ENCODE measurements at places on chromosomes 2 and 18.

DNA sequence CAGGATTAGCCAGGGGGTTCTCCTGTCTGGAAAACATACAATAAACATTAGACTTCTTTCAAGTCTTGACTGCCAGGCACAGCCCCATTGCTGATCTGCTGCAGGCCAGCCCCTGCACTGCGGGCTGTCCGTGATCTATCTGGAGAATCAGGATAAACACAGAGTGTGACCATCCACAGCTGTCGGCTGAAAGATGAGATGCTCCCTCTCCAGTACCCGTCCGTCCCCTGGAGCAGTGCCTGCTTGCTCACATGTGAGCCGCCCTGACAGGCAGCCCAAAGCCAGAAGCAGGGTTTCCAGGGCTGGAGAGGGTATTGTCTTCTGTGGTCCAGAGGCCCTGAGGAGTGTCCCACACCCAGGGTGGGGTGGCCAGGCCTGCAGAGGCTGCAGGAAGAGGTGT is 46.1 kb upstream of the FOSL2 start:
- DNase-seq: no peak

DNA sequence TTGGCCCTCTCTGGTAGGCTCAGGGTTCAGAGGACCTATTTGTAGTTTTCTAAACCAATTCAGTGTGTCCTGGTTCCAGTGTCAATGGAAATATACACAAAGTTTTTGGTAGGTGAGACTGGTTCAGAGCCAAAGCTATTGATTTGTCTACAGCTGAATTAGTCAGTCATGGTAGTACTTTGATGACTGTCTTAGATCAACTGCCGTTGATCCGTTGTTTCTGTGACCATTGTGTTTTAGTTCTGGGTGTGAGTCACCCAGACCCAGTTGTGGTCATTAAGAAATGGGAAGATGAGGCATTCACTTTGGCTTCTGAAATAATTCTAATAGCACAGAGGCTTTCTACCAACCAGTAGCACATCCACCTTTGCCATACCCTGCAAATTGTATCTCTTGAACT is 16.0 kb upstream of the RPE start:
- DNase-seq: no peak

GRCh38 chr2:134647607-134648256 is 71.1 kb downstream of the TMEM163 start:
- no peak for DNase-seq

DNA sequence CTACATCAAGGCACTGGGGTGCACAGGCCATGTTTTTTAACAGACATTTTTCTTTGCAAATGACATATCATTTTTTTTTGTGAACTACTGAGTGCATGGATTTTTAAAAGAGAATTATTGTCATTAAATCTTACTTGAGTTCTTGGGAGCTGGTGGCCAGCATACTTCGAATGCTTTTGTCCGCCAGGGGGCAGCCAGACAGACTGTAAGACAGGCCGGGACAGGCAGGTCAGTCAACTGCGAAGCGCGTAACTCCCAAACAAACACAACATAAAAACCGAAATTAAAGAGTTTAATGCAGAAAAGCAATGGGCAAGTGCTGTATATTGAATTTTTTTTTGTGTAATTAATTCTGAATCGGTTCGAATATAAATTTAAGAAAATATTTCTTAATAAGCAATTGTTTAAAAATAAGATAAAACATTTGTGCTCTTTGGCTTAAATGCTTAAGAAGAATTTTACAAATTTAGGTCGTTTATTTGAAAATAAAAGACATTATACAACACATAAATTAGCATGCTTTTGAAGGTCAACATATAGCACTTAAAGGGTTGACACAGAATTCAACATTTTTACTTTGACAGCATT is 142.2 kb upstream of the PXDN start:
- no peak for DNase-seq

All from D721Med (cell line).